ENCODE measurements at places on chromosomes 3 and 15.

- H3K27me3 ChIP-seq = no peaks in the 10 kb centered on the region
- H3K27ac ChIP-seq = no peak overlapping the region
- H3K4me1 ChIP-seq = no peaks in the 10 kb centered on the region
Observed at GRCh38 chr3:33131331-33132018, 17.7 kb downstream of the CRTAP start.

GRCh38 chr3:196174652-196175051 is 36.5 kb downstream of the ZDHHC19 start:
- no peaks in the 10 kb centered on the region for H3K36me3 ChIP-seq
- no peak for DNase-seq
- peaks cover 6% of the 10 kb centered on the region for H3K4me1 ChIP-seq

DNA sequence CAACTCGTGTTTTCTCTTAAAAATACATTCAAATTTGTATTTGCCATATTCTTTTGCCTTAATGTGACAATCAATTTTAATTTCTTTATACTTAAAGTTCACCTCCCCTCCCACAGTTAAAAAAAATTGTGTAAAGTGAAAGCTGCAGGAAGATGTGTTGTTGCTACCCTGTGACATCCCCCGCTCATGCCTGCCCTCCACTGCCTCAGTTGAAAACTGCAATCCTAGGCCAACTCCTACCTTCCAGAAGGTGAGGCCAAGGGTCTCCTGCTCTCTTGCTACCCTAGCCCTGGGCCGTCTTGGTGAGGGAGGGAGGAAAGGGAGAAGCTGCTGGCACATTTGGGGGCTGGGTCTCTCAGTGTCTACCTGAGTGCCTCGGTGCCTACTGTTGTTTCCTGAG is 57.0 kb upstream of the CMTM7 start:
- H3K27me3 ChIP-seq = no peaks in the 10 kb centered on the region
- DNase-seq = no peak
- no peaks in the 10 kb centered on the region for H3K4me1 ChIP-seq
- no peaks in the 10 kb centered on the region for H3K36me3 ChIP-seq
- no peak overlapping the region for H3K4me3 ChIP-seq
- H3K27ac ChIP-seq = no peak overlapping the region

- H3K27me3 ChIP-seq = no peaks in the 10 kb centered on the region
- no peak for DNase-seq
- H3K36me3 ChIP-seq = peaks cover 7% of the 10 kb centered on the region
Observed at GRCh38 chr3:23209747-23210487, 6.8 kb downstream of the UBE2E2 start.

- no peak overlapping the region for H3K4me3 ChIP-seq
- peak overlapping the region; percentile 84 for H3K27ac ChIP-seq
- peaks cover 22% of the 10 kb centered on the region for H3K36me3 ChIP-seq
- DNase-seq = no peak
- H3K27me3 ChIP-seq = no peaks in the 10 kb centered on the region
- H3K4me1 ChIP-seq = peaks cover 34% of the 10 kb centered on the region
Observed at GRCh38 chr3:152376351-152377183, 107.8 kb downstream of the MBNL1 start.

- H3K36me3 ChIP-seq = no peaks in the 10 kb centered on the region
- no peak for DNase-seq
- H3K4me1 ChIP-seq = no peaks in the 10 kb centered on the region
- H3K4me3 ChIP-seq = no peak overlapping the region
- no peaks in the 10 kb centered on the region for H3K27me3 ChIP-seq
Observed at GRCh38 chr15:70243686-70244540, 146.2 kb upstream of the TLE3 start.

DNA sequence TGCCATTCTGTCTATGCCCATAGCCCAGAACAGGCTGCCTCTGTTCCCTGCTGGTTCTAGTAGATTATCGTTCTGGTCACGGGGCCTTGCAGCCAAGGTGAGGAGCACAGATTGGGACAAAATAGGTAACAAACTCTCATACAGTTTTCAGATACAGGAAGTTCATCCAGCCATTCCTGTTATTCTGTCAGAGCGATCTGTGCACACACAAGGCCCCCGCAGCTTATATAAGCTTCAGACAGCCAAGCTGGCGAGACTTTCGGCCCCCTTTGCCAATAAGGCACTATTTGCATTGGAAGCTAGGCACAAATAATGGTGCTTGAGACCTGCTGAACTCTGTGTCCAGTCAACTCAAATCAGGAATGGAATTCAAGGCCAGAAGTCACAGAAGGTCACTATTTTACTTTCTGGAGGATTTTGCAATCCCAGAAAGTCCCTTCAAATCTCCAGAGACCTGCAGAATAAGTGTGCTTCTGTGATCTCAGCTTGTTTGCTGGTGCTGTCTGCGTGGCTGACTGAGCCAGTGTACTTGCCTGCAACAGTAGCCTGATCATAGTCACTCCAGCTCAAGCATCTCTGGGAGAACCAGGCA is 69.4 kb downstream of the BFSP2 start:
- peaks cover 4% of the 10 kb centered on the region for H3K4me1 ChIP-seq
- DNase-seq = no peak
- H3K36me3 ChIP-seq = no peaks in the 10 kb centered on the region
- no peak overlapping the region for H3K4me3 ChIP-seq

DNA sequence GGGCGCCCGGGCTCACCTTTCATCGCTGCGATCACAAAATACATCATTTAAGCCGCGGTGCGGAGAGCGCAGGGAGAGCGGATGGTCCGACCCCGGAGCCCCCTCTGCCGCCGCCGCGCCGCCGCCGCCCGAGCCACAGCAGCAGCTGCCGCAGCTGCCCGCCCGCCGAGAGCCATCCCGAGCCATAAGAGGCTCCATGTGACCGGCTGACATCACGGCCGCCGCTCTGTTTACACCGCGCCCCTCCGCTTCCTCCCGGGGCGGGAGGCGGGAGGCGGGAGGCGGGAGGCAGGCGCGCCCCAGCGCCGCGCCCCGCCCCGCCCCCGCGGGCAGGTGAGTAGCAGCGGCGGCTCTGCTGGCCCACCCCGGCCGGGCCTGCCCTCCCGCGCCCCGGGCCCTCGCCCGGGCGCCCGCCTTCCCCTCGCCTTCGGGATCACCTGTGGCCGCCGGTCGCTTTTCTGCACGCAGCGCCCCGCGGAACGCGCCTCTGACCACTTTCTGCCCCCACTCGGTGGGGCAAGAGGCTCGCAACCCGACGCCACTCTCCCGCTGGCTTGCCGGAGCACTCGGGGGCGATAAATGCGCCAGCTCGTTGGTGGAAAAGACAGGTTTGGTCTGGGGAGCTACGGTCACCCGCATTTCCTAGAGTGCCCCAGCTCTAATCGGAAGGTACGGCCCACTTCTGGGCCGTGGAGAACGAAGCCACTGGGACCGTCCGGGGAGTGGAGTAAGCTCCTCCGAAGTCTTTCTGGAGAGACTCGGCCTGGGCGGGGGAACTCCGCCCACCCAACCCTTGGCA is 113.6 kb upstream of the ICE2 start:
- peak overlapping the region; percentile 78 for H3K4me3 ChIP-seq
- peak; percentile 68 for DNase-seq
- H3K4me1 ChIP-seq = no peaks in the 10 kb centered on the region
- H3K36me3 ChIP-seq = no peaks in the 10 kb centered on the region
- H3K27me3 ChIP-seq = no peaks in the 10 kb centered on the region

DNA sequence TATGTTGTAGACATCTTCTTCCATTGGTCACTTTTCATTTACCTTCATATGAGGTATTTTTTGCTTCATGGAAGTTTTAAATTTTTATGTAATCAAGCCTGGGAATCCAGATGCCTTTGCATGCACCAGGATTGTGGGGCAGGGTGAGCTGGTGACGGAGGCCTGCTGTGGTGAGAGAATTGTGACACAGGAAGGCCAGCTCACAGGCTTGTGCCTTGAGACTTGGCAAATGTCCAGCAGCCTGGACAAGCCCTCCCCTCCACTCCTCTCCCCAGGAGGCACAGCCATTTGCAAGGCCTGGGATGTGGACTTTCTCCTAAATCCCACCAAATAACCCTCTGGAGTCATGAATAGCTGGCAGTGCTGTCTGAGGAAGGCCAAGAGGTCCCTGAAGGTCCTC is 67.4 kb downstream of the RHCG start:
- DNase-seq = no peak
- no peaks in the 10 kb centered on the region for H3K36me3 ChIP-seq
- no peak overlapping the region for H3K27ac ChIP-seq
- no peaks in the 10 kb centered on the region for H3K27me3 ChIP-seq
- H3K4me3 ChIP-seq = no peak overlapping the region

DNA sequence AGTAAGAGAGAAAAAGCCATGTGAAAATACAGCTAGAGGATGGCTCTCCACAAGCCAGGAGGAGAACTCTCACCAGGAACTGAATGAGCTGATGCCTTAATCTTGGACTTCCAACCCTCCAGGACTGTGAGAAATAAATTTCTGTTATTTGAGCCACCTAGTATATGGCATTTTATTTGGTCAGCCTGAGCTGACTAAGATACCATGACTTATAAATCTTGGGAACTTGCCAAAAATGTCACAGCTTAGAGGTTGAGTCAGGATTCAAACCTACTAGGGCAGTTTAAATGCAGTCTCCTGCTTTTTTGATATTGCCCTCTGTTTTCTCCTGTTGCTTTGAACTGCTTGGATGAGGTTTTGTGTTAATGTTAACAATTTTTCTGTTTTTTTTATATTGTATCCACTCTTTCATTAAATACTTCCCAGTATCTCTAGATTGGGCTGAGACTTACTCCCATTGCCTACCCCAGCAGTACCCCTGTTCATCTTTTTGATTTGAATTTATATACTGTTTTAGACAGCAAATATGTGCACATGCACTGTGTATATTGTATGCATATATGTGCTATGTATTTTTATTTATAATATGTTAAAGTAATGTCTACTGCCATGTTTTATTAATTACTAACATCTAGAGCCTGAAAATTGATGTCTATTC is 1223.2 kb downstream of the OTOL1 start:
- no peak overlapping the region for H3K27ac ChIP-seq
- no peak for DNase-seq
- no peaks in the 10 kb centered on the region for H3K36me3 ChIP-seq

DNA sequence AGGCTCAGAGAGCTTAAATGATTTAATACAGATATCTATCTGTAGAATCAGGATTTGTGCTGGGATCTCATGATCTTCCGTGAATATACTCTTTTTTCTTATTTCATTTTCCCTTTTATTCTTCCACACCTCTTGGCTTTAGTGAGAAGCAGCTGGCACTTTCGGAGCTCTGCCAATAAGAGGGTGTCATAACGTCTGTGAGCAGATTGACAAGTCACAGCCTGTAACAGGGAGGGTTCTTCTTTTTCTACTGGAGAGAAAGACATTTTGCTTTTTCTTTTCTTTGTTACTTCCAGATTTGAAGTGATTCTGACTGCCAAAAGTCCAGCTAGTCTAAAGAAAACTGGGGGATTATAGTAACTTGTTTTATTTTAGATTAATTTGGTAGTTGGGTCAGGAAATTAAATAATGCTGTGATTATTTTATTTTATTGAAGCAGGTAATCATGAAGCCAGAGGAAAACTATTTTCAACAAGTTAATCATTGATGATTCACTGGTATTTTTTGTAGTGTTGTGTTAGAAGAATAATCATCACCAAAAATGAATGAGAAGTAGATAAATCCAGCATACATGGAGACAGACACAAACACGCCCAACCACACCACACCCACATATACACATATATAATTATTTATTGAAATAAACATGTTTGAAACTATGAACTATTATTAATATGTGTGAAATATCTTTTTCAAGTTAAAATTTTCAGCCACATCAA is 69.8 kb downstream of the TNFAIP8L3 start:
- no peaks in the 10 kb centered on the region for H3K4me1 ChIP-seq
- H3K4me3 ChIP-seq = no peak overlapping the region
- H3K27me3 ChIP-seq = no peaks in the 10 kb centered on the region

DNA sequence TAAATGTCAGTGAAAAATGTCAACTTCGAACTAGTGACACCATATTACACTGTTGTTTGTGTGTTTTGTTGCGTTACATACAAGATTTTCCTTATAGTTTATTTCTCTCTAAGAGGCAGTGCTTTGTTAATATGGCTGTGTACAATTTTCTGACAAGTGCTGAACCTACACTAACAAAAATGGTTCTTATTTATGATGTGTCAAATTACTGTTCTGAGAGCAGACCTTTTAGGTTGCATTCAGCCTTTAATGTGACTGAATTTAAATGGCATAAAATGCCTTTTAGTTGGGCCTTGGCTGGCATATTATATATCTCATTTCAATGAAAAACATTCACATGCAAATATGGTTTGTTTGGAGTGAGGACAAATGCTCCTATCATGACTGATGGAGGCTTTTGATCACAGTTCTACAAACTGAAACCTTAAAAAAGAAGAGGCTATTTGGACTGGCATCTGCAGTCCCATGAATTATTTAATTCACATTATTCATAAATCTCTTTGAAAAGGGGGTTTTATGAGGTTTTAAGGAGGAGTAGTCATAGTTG is 750.6 kb downstream of the CADM2 start:
- H3K4me1 ChIP-seq = no peaks in the 10 kb centered on the region
- H3K27me3 ChIP-seq = no peaks in the 10 kb centered on the region
- no peak overlapping the region for H3K27ac ChIP-seq
- H3K4me3 ChIP-seq = no peak overlapping the region

DNA sequence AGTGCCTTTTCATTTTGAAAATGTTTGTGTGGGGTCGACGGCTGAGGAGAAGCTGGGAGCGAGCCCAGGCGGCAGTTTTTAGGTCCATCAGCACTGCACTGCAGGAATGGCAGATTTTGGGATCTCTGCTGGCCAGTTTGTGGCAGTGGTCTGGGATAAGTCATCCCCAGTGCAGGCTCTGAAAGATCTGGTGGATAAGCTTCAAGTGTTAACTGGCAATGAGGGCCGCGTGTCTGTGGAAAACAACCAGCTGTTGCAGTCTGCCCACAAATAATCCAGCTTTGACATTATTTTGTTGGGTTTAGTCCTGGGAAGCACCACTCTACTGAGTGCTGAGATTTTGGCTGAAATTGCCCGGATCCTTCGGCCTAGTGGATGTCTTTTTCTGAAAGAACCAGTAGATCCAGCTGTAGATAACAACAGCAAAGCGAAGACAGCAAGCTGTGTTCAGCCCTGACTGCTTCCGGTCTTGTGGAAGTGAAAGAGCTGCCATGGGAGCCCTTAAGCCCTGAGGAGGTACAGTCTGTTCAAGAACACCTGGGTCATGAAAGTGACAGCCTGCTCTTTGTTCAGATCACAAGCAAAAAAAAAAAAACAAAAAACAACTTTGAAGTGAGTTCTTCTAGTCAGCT is 13.1 kb upstream of the ANP32A start:
- no peaks in the 10 kb centered on the region for H3K36me3 ChIP-seq
- no peak overlapping the region for H3K4me3 ChIP-seq
- H3K27ac ChIP-seq = no peak overlapping the region
- DNase-seq = no peak
- H3K4me1 ChIP-seq = no peaks in the 10 kb centered on the region

All from tibial nerve (tissue), 4 donors.